ENCODE measurements at places on chromosomes 11 and 22.

DNA sequence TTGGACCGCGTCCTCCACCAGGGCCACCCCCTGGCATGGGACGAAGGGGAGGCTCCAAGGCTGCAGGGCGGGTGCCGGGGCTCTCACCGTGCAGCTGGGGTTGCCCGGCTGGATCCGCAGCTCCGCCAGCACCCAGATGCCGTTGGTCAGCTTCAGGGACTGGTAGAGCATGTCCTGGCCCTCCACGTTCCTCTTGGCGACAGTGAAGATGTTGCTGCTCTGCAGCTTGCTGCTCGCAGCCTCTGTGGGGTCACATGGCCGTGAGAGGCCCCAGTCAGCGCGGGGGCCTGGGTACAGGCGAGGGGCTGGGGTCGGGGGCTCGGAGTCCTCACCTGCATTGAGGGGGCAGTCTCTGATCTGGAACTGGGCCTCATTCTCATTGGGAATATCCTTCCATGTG, 14.8 kb upstream of the RASL10A start:
- no peak for DNase-seq

DNA sequence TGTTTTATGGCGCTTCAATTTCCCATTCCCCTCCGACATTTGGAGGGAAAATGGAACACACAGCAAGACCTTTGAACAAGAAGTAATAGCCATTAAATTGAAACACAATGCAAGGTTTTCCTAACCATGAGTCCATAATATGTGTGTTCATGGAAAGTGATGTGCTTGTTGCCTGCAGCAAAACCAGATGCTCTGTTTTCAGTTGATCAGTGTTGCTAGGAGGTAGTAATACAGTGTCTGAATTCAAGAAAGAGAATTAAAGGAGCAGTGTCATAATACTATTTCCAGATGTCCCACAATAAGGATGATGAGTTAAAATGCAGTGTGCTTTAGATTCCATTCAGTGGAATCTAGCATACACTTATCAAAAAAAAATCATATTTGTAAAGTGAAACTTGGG, 637.4 kb upstream of the API5 start:
- no peak for DNase-seq

- DNase-seq = no peak
Measured at GRCh38 chr11:24181395-24182047, 315.3 kb upstream of the LUZP2 start.

DNA sequence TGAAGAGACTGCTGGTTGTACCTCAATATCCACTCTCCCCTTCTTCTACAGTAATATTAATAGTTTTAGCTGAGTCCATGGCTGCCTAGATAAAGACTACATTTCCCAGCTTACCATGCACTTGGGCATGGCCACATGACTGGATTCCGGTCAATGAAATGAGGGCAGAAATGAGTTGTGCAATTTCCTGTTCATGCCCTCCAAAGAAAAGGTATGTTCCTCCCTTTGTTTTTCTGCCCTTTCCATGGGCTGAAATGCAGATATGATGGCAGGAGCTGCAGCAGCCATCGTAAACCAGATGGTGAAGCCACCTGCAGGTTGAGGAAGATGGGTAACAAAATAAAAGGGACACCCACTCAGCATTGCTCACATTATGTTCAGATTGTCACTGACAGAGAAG, 15.3 kb upstream of the ELFN2 start:
- no peak for DNase-seq

DNA sequence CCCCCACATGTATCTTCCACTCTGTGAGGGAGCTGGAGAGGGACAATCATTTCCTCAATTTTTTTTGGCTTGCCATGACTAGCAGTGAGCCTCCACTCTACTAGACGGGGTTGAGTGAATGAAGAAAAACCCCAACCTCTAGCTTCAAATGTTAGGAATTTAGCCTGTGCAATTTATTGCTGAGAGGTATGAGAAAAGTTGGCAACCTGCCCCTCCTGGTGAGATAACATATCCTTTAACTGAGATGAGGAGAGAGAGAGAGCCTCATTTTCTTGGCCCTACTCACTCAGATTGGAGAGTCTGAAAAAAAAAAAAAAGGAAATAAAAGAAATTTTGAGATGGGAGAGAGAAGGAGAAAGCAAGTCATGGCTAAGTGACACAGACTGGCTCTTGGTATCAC, 218.2 kb upstream of the CARD18 start:
- no peak for DNase-seq

- no peak for DNase-seq
Measured at GRCh38 chr11:78474451-78474850, 56.8 kb upstream of the GAB2 start.

GRCh38 chr22:50672471-50673230, at the start of gene SHANK3:
SHANK3 (plus strand) TSS chr22:50672823.
- DNase-seq = peak; percentile 77

Measured in left ventricle myocardium superior (tissue), 1 donor.